Effector CD4-positive, alpha-beta T cell (primary cell): ENCODE measurements at places on chromosomes 2 and 18.

- no peak for DNase-seq
These were observed 100.1 kb upstream of the MAP2 start for GRCh38 chr2:209323738-209324137.

- no peak for DNase-seq
These were observed 154.7 kb upstream of the TNP1 start for GRCh38 chr2:217014328-217015105.

DNA sequence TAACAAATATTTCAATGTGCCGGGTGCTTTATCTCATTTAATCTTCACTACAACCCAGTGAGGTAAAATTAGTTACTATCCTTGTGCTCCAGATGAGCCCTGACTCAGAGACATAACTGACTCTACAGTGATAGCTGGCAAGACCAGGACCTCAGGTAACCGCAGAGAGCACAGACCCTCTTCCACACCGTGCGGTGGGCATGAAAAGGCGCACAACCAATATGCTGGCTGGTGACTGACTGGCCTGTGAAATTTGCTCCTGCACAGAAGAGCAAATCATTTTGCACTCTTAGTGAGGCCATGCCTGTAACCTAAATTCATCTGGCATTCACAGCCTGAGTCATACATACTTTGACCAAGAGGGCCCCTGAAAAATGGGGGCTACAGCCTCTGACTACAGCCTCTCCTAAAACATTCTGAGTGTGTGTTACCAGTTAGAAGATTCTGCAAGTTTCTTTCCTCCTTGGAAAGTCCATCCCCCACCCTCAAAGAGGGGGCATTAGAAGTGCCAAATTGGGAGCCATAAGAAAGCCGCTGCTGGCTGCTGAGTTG, 22.4 kb upstream of the MSGN1 start:
- DNase-seq, result no peak

GRCh38 chr18:22844628-22845027, 88.5 kb upstream of the RBBP8 start:
- DNase-seq, result no peak

GRCh38 chr2:158903711-158904405, 64.6 kb upstream of the TANC1 start:
- DNase-seq, result no peak

DNA sequence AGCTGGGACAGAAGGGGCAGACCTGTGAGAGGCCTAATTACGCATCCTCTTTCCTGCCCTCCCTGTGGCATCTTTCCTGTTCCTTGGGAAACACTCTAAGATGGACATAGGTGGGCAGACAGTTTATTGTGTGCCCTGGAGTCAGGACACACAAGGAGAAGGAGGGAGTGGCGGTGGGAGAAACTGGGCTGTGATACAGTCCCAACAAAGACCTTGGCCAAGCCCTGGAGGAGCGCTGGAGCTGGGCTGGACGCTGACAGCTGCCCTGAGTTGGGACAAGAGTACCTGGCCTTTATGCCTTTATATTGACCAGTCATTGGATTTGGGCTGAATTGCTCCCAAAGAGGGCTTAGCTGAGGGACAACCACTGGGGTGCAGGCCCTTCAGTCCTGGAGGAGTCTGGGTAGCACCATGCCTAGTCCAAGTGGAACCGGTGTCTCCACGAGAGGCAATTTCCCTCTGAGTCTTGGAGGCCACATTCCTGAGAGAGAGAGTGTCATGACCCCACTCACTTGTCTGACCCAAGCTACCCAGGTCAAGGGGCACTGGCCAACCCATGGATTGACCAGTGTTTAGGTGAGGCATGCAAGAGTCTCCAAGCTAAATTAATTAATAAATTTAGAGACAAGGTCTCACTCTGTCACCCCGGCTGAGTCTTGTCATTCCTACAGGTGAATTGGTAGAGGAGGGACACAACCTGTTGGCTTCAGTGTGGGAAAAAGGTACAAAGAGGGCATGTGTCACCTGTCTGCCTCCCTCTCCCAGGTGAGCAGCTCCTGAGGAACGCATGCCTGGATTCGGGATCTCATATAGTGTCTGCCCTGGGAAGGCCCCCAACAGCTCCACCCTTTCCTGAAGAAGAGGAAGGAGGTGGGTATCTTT, 107.1 kb upstream of the ST3GAL5 start:
- DNase-seq, result no peak

GRCh38 chr2:113119111-113119510, 8.3 kb upstream of the IL1RN start:
- no peak for DNase-seq

- no peak for DNase-seq
These were observed 121.4 kb upstream of the TTC27 start for GRCh38 chr2:32506446-32506845.

- DNase-seq, result peak; percentile 60
These were observed 19.1 kb downstream of the CAPG start for GRCh38 chr2:85390941-85391669.

- DNase-seq, result peak; percentile 27
These were observed at the start of gene VPS54 for GRCh38 chr2:64019083-64019974. TSS of gene VPS54 (minus strand) at chr2:64019428. CDS start at chr2:63983999, 35,429 bp downstream.

DNA sequence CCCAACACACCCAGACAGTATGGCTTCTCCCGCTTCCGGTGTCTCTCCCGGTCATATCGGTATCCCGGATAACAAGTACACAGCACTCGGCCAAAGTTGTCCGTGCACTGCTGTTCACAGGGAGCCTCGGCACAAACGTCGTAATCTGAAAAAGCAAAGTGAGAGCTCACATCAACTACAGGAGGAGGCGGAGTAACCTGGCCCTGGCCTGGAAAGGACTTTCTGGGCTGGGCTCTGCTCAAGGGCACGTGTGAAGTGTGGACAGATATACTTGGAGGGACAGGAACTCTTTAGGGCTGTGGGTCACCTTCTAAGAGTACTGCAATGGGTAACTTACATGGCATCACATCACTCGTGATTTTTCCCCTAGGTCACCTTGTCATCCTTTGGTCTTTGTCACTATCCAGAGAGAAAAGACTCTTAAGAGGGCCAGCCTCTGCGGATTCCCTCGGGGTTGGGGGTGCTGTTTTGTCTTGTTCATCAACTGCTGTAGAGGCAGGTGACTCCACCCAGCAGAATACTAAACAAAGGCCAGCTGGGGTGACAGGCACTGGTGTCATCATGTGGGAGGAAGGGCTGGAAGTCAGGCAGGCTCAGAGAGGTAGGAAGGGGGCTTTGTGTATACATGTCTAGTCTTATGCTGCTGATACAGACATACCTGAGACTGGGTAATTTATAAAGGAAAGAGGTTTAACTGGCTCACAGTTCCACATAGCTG, 110.6 kb upstream of the LMAN1 start:
- no peak for DNase-seq

DNA sequence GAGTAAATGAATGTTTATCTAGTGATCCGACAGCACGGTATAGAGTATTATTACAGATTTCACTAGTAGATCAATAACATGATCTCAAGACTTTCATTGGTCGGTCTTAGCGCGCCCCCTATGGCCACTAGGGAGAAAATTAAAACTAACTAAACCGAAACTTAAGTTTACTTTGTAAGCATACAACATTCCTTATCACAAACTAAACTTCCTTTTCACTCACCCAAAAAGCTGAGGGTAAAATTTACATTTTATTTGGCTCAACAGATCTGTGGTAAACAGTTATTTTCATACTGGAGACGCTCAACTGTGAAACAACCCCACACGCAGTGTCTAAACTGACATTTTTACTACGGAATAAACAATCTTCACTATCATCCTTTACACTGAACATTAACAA, 215.6 kb upstream of the MAP2 start:
- no peak for DNase-seq

GRCh38 chr2:234725528-234726264, 226.1 kb upstream of the SH3BP4 start:
- DNase-seq, result no peak

DNA sequence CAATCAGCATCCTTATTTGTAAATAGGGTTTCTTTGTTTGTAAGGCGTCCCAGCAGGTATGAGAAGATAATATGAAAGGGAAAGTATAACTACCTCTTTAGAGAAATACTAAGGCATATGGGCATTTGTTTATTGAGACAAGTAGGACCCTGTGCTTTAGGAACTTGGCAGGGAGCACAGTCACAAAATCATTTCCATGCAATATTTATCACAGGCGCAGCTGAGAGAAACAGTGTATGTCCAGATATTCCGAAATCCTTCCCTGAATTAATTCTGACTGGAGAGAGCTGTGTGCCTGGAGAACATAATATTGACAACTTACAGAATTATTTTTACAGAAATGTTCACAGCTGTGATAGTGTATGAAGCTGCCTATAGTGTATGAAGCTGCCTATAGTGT, 416.7 kb downstream of the THSD7B start:
- DNase-seq, result no peak

DNA sequence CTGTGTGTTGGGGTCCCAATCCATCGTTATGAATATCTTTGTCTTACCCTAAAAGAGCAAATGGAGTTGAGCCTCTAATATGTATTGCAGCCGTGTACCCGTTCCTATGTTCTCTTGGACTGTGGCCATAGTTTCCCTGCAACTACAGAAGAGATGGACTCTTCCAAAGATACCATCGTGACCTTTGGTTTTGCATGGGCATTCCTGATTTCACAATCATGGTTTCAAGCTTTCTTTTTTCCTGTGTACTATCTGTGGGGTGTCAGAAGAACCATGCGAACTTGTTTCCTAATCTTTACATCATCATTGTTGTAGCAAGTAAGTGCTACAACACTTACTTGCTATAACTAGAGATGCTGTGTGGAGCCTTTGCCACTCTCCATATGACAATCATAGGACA, 1295.7 kb downstream of the DPP10 start:
- DNase-seq, result no peak

DNA sequence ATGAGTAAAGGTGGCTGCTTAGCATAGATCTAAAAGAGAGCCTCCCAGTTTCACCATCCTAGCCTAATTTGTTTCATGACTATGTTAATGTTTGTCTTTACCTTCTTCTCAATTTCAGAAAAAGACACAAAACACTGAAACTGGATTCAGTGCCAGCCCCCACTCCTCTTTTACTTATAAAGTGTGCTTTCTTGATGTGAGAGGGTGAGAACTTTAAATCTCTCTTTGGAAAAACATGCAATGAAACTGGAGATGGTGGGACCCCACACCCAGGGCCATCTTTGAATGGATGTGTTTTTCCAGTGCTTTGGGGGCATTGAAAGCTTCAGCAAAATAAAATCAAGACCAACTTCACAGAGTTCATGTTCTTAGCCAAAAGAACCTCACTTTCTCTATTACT, 185.9 kb downstream of the CYRIA start:
- DNase-seq, result no peak

DNA sequence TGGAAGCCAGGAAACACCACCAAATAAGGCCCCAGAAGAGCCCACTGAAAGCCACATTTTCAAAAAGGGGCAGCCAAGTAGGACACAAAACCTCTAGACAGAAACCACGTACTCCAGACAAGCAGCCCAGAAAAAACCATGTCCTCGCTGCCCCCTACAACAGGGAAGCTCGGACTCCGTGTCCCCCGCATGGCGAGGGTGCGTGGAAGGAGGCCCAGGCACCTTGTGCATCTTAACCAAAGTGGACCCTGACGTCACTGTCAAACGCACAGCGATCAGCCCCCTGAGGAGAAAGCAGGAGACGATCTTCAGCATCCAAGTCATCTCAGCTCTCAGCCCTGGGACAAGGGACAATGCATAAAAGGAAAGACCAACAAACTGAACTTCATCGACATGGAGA, 168.4 kb downstream of the EIPR1 start:
- DNase-seq, result no peak

- DNase-seq, result no peak
These were observed 99.7 kb upstream of the CRIM1 start for GRCh38 chr2:36255863-36256262.
